ENCODE measurements at places on chromosomes 2 and 18.
A peak's percentile ranks its signal among the peaks of the same experiment; 100 is the strongest.

DNA sequence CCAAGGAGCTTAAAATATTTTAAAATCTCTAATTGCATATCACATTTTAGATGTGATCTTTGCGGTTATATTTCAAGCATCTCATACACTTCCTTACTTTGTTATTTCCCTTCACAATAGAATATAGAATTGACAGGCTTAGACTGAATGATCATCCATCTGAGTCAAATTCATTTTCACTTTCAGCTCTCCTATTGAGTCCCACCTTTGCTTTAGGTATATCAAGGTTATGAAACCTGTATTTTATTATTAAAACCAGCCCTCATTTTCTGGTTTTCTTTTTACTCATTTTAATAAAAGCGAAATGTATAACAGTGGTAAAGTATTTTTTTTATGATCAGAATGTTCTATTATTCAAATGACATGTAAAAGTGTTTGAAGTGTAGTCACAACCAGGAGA, 162.9 kb upstream of the KYNU start:
- no peak for DNase-seq

GRCh38 chr2:46650556-46651001, 171.2 kb downstream of the TMEM247 start:
- peak; percentile 81 for DNase-seq

- peak; percentile 48 for DNase-seq
Observed at GRCh38 chr2:219309278-219309677, at the start of gene PTPRN. PTPRN (minus strand) TSS chr2:219309401; CDS start chr2:219309332, 69 bp downstream.

DNA sequence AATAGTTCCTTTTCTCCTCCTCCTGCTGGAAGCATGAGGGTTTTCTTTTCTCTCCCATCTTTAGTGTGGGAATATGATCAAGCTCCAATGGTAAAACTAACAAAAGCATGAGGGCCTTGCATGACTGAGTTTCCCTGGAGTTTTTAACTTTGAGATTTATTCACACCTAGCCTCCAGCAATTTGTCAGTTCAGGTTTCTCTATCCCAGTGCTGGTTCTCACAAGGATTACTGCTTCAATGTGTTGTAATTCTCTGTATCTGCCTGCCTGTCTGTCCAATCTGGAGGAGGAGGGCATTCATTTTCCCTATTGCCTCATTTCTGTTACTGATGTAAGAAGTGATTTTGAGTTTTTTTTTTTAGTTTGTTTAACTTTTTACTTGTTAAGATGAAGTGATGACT, 57.6 kb upstream of the RPRM start:
- no peak for DNase-seq

GRCh38 chr2:18519914-18520450, 40.5 kb downstream of the RDH14 start:
- no peak for DNase-seq

GRCh38 chr2:172739661-172740266, 4.1 kb downstream of the RAPGEF4 start:
- no peak for DNase-seq

- no peak for DNase-seq
Observed at GRCh38 chr18:21203542-21204241, 38.3 kb upstream of the GREB1L start.

- no peak for DNase-seq
Observed at GRCh38 chr2:10196110-10196892, 73.8 kb downstream of the RRM2 start.

DNA sequence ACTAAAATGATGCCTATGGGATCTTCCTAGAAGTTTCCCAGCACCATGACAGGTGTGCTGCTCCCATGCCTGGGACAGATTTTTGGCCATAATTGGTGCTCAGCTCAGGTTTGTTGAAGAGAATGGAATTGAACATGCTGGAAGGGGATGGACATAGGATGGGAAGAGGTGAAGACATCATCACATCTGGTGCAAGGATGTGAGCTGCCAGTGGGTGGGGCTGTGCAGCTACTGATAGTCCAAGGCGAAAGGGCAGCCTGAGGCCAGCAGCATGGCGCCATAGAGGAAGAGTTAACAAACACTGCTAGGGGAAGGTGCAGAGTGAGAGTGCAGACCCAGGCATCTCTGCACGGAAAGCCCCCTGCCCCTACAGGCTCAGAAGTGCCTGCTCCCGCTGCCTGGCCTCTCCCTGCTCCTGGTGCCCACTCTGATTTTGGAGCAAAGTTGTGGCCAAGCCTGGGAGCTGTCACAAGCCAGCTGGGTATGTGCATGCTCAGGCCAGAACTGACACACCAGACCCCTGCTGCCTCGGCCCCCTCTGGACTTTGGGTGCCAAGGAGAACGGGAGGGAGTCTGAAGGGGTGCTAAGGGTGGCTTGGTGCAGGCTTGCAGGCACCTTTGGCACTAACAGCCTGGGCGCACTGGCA, 178.6 kb downstream of the ZBTB7C start:
- DNase-seq, result peak; percentile 52

DNA sequence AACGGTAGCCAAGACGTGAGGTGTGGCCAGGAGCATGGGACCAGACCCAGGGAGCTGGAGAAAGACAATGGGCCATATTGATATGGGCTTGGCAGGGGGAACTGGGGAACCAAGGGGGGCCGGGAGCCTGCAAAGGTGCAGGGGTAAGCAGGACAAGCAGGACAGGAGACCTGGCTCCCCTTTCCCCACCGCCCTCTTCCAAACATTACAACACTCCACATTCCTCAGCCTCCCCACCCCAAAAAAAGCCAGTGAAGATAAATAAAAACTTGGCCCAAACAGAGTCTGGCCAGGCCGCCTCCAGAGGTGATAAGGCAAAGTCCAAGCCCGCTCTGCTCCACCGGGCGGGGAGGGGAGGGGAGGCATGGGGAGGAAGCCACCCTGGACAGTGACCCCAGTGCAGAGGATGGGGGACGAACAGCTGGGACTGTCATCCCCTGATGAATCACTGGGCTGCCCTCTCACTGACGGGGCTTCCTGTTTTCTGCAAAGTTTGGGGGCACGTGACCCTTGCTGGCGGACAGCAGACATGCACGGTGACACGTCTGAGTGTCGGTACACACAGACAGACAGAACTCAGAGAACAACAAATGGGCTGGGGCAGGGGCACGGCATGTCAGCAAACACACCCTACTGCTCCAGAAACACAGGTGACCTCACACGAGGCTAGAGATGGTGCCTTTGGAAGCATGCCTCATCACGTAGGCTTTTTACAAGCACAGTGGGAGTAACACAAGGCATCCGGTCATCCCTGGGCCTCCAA, 100.2 kb downstream of the TNS1 start:
- no peak for DNase-seq

GRCh38 chr2:117980783-117981676, 32.8 kb downstream of the CCDC93 start:
- no peak for DNase-seq

GRCh38 chr2:173252581-173252980, 102.1 kb upstream of the CDCA7 start:
- DNase-seq, result no peak

- DNase-seq, result no peak
Observed at GRCh38 chr2:59425247-59425646, 1128.2 kb downstream of the BCL11A start.

- DNase-seq, result peak; percentile 84
Observed at GRCh38 chr2:26687328-26687727, 5.2 kb upstream of the KCNK3 start.

GRCh38 chr2:207621501-207622039, 3.6 kb downstream of the METTL21A start:
- DNase-seq, result no peak

DNA sequence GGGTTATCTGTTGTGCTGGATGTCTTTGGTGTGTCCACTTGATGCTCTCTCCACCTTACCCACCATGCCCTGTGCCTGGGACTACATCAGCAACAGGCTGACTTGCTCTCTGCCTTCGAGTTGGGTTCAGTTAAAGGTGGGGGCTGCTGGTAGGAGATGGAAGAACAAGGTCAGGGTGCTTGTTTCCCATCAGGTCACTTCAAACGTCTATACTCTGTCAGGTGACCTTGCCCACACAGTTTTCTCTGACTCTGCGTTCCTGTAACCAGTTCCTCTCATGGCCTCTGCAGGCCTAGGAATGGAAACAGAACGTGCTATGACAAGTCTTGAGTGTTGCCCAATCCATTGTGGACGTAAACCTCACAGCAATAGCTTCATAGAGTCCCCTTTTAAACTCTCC, 38.4 kb upstream of the PAPOLG start:
- DNase-seq, result no peak

DNA sequence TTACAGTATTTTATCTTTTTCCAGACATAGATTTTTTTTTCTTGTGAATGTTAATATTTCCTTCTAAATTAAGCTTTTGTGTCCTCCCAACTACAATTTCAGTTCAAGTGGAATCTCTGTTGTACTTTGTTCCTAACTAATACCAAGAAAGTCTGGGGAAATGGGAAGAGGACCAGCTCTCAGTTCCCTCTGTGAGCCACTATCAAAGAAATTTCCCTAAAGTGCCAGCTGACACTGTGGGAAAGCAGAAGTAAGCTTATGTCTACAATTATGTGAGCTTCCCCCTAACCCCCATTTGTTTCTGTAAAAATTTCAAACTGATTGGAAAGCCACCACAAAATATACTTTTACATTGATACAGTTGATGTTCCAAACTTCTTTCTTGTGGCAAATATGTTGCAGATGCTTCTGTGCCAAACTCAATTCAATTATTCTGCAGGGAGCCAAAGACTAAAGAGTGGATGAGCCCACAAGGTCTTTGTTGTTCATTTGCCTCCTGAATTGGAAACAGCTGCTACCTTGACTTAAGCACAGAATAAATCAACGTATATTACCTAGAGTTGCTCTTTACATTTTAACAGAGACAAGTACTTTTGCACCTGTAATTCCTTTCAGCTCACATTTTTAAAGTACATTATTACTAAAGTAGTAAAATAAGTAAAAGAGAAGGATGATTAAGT, 306.6 kb downstream of the PTH2R start:
- DNase-seq, result no peak

GRCh38 chr2:186576614-186577013, 13.2 kb upstream of the ITGAV start:
- no peak for DNase-seq

GRCh38 chr2:194697439-194697838, 959.6 kb upstream of the SLC39A10 start:
- no peak for DNase-seq

DNA sequence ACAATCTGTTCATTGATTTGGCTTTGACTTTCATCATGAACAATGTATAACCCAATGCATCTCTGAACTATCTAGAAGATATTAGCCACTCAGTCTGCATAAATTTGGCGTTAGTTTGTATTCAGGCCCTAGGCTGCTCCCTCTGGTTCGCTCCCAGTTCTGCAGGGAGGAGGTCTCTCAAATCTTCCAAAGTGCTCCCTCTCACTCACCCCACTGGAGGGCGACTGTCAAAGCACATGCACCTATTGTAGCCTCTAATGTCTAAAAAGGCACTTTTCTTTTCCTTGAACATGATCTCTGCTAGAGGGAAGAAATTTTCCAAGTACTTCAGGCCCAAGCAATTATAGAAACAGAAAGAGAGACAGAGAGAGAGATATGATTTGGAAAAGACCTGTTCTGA, 291.5 kb downstream of the TDRD15 start:
- no peak for DNase-seq

GRCh38 chr2:165793161-165793778, 777 bp downstream of the GALNT3 start:
- DNase-seq, result peak; percentile 29

GRCh38 chr2:29420999-29421782, 306.0 kb downstream of the CLIP4 start:
- DNase-seq, result no peak

DNA sequence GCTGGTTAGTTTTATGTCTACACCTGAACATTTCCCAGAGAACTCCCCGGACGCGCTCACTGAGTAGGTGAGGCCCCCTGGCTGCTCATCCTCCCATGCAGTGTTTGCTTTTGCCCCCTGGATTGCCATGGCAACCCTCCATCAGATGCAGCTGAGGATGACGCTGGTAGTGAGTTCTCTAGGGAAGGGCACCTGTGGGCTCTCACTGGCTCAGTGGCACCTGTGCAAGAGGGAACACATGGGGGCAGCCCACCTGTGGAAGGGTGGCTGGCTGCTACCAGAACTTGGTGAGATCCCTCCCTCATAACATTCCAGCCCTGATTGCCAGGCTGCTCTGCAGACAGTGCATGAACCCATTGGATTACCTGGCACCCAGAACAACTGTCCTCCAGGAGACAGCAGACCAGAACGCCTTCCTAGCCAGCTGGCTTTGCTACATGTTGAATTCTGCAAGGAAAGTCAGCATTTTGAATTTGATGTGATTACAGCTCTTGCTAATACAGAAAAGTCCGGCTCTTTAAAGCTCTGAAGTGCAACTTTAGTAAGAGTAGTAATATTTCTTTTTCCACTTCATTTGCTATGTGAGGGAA, 21.7 kb downstream of the COA5 start:
- DNase-seq, result no peak

GRCh38 chr2:162967811-162968210, 129.2 kb upstream of the KCNH7 start:
- no peak for DNase-seq

- DNase-seq, result no peak
Observed at GRCh38 chr2:151691631-151692030, 42.6 kb downstream of the NEB start.

DNA sequence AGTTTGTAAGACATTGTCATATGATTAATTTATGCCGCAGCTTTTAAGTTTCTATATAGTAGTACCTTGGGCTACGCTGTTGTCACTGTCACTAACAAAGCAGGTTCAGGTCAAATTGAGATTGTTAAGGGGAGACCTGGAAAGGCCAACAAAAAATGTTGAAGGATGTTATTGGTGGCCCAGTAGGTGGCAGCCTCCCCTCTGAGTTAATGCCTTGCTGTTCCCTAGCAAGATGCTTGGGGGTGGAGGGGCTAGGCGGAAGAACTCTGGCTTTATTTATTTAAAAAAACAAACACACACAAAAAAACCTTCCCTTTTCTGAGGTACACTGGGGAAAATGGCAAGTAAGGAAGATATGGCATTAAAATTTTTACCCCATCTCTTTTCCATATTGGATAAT, 128.3 kb upstream of the ATP5MC3 start:
- peak; percentile 59 for DNase-seq

DNA sequence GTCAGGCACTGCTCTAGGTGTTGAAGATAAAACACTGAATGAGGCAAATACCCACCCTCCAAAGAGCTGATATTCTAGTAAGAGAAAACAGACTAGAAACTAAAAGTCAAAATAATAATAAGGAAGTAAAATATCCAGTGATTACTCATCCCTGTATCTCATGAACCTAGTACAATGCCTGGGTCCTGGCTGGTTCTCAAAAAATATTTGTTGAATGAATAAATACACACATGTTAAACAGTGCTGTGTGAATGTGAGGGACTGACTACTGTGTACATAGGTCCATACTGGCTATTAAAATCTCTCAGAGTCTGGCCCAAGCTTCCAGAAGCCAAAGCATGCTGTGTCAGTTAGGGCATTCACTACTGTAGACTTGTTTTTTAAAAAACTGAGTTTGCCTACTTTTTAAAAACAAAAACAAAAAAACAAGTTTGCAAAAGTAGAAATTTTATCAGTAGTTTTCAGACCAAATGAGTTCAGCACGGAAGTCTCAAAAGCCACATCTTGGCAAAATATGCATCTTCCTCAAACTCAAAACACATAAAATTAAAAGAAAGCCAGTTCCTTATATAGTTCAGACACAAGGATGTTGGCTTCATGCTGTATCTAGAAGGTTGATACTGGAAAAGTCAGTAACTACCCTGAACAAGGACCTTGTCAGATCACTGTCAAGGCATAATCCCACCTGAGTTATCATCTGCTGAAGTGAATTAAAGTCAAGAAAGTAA, 136.2 kb downstream of the THADA start:
- DNase-seq, result no peak
